ENCODE measurements at places on chromosomes 2 and 18.

GRCh38 chr2:133666621-133667020 is 98.4 kb upstream of the NCKAP5 start:
- no peak for DNase-seq

GRCh38 chr2:195636890-195637289 is 20.1 kb upstream of the SLC39A10 start:
- no peak for DNase-seq

GRCh38 chr2:174106736-174107135 is 141.6 kb upstream of the SP3 start:
- no peak for DNase-seq

DNA sequence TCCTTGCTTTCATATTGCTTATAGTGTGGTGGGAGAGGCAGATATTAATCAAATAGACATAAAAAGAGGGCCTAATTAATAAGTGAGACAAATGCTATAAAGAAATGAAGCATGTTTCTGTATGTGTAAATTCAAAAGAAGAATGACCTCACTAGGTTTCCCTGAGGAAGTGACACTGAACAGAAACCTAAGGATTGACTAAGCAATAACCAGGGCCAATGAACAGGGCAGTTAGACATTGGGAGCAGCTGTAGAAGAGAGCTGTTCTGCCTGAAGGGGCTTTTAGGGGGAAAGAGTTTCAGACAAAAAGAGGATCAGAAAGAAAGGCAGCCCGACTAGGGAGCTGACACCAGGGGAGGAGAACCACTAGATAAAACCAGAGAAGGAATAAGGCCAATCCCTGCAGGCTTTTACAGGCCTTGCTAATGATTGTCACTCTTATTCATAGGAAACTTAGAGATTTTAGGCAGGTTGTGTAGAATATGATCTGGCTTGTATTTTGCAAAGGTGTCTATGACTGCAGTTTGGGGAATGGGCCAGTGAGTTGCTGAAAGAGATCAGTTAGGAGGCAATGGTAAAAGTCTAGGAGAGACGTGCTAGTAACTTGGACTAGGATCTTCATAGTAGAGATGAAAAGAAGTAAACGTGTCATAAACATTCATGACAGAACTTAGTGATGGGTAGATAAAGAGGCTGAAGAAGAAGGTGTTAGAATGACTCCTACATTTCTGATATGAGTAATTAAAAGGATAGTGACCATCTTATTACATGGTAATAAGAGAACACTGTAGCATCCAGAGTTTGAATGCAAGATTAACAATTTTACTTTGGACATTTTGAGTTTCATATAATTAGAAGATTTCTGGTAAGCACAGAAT is 26.8 kb upstream of the NABP1 start:
- no peak for DNase-seq

DNA sequence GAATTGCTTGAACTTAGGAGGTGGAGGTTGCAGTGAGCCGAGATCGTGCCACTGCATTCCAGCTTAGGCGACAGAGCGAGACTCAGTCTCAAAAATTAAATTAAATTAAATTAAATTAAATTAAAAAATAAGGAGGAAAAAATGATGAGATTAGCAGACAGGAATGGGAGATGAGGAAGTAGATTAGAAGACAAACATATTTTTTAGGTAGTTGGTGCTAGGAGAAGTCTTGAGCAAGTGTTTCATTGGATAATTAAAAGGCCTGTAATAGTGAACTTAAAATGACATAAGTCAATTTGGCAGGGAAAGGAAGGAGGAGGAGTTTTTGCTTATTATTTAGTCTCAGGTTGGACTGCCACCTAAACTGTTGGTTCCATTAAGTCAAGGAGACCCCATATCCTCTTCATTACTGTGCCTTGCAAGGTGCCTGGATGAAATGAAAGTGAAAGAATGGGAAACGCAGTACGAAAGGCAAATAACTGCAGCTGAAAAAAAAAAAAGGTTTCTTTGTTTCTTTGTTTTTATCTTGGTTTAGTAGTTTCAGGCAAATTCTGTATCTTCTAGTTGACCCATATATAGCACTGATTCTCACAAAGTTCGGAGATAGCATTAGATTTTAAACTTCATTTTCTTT is 162.0 kb downstream of the SLC8A1 start:
- DNase-seq = no peak

DNA sequence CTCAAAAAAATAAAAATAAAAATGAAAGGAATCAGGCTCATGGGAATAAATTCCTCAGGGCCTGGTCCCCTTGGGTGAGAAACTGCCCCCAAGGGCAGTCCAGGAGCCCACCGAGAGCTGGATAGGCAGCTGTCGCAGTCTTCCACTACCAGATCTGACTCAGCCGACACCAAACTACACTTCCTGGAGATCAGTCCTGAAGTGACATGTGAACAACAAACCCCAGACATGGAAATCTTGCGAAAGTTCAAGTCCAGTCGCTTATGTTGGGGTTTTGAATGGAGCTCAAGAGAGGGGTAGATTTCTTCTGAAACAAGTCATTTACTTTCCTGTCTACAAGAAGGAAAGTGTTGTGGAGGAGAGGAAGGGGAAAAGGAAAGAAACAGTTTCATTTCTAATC is 12.9 kb downstream of the ADCY3 start:
- no peak for DNase-seq

- no peak for DNase-seq
Measured at GRCh38 chr2:232455426-232456255, at the start of gene ALPI. Gene ALPI, plus strand, starts transcription at chr2:232456153. Its CDS starts 47 bp downstream, at chr2:232456200.

DNA sequence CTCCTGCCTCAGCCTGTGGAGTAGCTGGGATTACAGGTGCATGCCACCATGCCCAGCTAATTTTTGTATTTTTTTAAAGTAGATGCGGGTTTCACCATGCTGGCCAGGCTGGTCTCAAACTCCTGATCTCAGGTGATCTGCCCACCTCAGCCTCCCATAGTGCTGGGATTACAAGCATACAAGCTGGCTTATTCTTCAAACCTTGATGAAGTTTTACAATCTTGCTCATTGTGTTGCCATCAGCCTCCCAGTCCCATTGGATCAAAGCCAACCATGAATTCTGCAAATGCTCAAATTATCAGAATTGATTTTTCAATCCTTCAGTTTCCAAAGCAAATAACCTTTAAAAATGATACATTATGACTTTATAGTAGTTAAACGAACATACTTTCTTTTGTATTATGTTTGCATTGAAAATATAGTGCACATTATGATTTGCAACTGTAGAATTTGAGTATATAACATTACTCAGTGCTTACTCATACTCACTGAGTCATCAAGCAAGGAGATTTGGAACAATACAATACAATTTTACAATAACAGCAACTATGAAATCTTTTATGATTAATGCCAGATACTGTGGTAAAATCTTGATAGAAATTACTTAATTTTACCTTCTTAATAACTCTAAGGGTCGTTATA is 1491.9 kb upstream of the CELF4 start:
- DNase-seq = no peak

DNA sequence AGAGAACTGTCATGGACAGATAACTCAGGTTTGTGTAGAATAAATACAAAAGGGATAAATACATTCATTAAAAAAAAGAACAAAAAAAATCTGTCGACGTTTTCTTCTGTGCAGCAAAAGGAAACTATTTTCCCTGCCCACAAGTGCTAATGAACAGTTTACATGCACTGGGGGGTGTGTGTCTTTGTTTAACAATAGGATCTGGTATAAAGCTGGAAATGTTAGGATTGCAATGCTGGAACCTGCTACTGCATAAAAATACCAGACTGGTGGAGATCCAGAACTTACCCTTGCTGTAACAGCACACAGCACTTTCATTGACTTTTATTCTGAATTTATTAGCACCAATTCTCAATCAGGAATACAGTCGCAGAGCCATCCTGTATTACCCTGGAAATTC is 84.6 kb upstream of the THOC1 start:
- no peak for DNase-seq

DNA sequence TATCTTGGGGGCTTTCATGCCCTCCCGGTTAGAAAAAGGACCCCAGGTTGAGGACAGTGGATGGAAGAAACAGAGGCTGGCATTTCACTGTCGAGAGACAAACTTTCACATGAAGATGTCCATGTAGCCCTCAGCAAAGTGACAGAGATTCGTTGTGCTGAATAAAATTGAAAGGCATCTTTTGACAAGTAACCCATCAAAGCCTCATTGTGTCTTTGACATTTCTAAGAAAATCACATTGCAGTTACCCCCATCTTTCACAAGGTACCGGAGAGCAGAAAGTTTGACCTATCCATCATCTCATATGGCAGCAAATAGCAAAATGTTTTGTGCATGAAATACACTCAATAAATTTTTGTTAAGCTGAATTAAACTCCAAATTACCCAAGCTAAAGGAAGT is 2.0 kb upstream of the MBP start:
- DNase-seq = no peak

- no peak for DNase-seq
Measured at GRCh38 chr2:239820836-239821693, 204.1 kb downstream of the NDUFA10 start.

DNA sequence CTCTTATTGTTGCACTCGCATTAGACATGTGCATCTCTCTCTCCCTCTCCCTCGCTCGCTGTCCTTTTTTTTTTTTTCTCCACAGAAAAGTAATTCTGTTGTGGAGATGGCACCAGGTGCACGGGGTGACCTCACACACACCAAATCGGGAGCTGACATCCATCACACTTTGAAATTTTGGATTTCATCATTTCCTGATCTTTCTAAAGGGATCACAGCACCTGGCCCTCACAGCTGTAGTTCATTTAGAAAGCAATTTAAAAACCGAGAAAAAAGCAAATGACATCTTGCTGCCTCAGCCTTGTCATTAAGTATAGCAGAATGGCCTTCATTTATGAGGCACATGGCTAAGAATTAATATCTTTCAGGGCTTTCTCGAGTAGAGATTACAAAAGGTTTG is 717.2 kb downstream of the RNF144A start:
- peak; percentile 97 for DNase-seq

DNA sequence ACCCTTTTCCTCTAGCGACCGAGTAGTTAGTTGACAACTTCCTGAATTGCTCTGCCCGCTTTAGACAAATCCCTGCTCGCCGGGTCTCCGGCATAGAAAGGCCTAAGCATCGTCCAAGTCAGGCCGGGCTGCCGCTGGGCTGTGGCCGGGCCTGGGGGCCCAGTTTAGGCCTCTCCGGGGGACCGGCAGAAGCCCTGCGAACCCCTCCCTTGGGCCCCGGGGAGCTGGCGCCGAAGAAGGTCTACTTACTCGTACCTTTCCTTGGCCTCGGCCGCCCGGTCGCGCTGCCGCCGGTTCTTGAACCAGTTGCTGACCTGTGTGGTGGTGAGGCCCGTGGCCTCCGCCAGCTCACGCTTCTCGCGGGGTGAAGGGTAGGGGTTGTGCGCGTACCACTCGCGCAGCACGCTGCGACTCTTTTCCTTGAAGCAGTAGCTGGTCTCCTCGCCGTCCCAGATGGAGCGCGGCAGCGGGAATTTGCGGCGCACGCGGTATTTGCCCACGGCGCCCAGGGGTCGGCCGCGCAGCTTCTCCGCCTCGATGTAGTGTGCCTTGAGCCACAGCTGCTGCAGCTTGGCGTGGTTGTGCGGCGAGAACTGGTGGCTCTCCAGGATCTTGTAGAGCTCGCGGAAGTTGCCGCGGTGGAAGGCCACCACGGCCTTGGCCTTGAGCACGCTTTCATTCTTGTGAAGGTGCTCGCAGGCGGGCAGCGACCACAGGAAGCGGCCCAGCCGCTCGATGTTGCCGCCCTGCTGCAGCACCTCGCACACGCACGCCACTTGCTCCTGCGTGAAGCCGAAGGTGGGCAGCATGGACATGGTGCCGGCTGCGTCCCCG is 739 bp downstream of the SIX2 start:
- DNase-seq = peak; percentile 3

DNA sequence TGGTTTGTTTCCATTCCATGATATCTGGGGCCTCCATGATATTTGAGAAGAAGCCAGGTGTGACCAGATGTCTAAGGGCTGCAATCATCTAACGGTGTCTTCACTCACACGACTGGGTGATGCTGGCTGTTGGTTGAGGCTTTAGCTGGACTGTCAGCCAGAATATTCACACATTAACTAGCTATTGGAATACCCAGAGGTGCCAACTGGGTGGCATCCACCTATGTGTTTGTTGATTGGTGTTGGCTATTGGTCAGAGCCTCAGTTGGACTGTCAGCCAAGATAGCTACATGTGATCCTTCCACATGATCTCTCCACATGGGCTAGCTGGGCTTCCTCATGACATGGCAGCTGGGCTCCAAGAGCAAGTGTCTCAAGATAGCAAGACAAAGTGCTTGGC is 117.4 kb downstream of the CDCA7 start:
- DNase-seq = no peak

- no peak for DNase-seq
Measured at GRCh38 chr2:100184055-100184737, 41.8 kb upstream of the AFF3 start.

- DNase-seq = no peak
Measured at GRCh38 chr2:48174503-48174902, 268.2 kb upstream of the FBXO11 start.

- no peak for DNase-seq
Measured at GRCh38 chr2:100205174-100205573, 62.8 kb upstream of the AFF3 start.

- no peak for DNase-seq
Measured at GRCh38 chr2:221929259-221929658, 357.2 kb upstream of the EPHA4 start.

GRCh38 chr2:120352696-120353590 is 7.0 kb downstream of the INHBB start:
- DNase-seq = no peak

- DNase-seq = no peak
Measured at GRCh38 chr2:134272806-134273205, 18.9 kb downstream of the MGAT5 start.

- DNase-seq = no peak
Measured at GRCh38 chr2:232200195-232200594, 178.4 kb upstream of the ALPP start.

DNA sequence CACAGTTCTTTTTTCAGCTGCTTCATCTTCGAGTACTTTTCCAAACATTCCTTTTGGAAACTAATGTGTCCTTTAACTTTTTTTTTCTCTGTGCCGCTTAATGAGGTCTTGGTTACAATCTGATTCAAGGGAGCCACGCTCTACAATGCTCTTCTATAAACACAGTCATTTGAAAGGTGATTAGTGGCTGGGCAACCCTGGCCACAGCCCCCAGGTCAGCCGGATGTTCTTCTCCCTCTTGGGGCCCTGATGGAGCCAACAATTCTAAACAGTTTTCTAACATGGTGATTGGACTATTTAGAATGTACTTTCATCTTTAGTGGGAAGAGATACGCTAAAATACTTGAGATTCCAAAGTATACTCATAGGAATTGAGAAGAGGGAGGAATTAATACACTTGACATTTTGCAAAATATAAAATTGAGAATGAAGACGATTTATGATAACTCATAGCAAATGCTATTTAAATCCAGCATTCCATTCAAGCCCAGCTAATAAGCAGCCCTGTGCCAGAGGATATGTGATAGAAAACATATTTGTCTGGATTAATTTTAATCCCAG is 83.7 kb upstream of the MBOAT2 start:
- no peak for DNase-seq

- no peak for DNase-seq
Measured at GRCh38 chr18:46953195-46953594, 35.8 kb downstream of the KATNAL2 start.

GRCh38 chr18:51211552-51211951 is 14.1 kb upstream of the MEX3C start:
- DNase-seq = no peak

GRCh38 chr2:168480356-168480755 is 24.3 kb downstream of the CERS6 start:
- no peak for DNase-seq

GRCh38 chr18:9209279-9209678 is 72.7 kb downstream of the ANKRD12 start:
- no peak for DNase-seq

GRCh38 chr2:216865658-216866057 is 5.8 kb upstream of the TNP1 start:
- no peak for DNase-seq

- no peak for DNase-seq
Measured at GRCh38 chr18:79548986-79549637, 130.5 kb upstream of the CTDP1 start.

GRCh38 chr2:239979243-239980023 is 45.7 kb downstream of the NDUFA10 start:
- no peak for DNase-seq
